ENCODE measurements at places on chromosomes 13 and 19. TPM values are rescaled to one million over a fixed set of nuclear protein-coding genes. Genes with fewer than 3 reads are reported as not detected.

GRCh38 chr13:96104516-96104915 lies 14.6 kb downstream of the HS6ST3 start:
- no peak for DNase-seq

- DNase-seq: no peak
Observed at GRCh38 chr19:2923510-2923909, 21.3 kb downstream of the ZNF77 start.

GRCh38 chr19:12647490-12648071 lies 19.0 kb downstream of the MAN2B1 start:
- DNase-seq: no peak

DNA sequence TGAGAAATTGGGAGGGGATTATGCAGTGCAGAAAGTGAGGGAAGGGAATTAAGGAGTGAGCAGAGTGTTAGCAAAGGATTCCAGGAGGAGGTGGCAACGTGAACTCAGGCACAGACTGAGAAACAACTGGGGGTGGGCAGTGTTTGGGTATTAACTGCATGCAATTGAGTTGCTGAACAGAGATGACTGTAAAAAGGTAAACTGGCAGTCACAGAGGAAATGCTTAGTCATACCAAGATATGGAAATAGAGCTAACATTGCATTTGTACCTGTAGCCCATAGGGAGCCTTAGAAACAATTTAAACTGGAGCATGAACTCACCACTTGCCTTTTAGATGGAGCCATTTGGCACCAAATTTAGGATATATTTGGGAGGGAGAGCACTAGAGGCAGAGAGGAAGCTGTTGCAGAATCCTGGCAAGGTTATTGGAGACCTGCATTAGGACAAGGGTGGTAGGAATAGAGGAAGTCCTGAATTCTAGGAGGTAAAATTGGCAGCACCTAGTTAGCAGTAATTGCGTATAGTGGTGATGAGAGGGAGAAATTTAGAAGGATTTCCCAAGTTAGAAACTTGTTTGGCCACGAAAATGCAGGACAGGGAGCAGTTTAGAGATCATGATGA lies 100.6 kb upstream of the FRY start:
- no peak for DNase-seq

DNA sequence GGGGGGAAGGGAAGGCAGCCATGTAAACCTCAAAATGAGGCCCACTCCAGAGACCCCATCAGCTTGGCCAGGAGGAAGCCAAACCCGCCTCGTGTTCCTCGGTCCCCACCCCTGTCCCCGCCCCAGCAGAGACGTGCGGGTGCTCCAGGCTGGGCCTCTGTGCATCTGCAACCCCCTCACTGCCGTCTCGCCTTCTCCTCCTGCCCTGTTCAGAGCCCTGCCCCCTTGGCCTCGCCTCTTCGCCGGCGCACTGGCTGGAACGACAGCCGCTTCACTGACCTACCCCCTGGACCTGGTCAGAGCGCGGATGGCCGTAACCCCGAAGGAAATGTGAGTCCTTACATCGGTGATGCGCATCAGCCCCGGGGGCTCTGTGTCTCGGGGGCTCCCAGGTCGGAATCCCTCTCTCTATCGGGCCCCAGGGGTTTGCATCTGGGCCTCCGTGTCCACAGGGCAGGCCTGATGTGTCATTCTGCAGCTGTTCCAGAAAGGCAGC lies 32.2 kb downstream of the TMEM161A start:
- no peak for DNase-seq

DNA sequence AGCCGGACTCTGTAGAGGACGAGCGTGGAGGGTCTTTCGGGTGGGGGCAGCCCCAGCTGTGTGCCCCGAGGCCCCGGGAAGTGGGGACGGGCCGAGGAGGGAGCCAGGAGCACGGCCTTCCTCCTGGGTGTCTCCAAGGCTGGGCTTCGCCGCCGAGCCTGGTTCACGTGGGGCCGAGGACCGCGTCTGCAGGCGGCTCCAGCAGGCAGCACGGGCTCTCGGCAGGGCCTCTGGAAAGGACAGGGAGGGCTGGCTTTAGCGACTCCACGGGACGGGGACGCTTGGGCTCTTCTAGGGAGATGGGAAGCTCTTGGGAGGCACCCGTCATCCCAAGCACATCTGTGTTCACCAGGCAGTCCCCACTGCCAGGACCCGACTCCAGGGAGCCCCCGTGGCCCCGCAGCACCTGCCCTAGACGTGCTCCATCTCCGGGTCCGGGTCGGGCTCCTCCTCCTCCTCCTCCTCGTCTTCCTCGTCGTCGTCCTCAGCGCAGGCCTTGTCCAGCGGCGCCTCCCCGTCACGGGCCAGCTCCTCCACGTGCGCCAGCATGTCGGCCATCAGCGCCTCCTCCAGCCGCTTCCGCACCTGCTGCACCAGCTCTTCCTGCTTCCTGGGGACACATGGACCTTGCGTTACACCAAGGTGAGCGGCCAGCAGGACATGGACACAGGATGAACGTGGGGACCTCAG lies 9.9 kb upstream of the MEX3D start:
- DNase-seq: no peak

- no peak for DNase-seq
Observed at GRCh38 chr19:2719920-2720776, 1.0 kb downstream of the DIRAS1 start.

- no peak for DNase-seq
Observed at GRCh38 chr19:55552206-55552605, 6.9 kb upstream of the SBK3 start.

DNA sequence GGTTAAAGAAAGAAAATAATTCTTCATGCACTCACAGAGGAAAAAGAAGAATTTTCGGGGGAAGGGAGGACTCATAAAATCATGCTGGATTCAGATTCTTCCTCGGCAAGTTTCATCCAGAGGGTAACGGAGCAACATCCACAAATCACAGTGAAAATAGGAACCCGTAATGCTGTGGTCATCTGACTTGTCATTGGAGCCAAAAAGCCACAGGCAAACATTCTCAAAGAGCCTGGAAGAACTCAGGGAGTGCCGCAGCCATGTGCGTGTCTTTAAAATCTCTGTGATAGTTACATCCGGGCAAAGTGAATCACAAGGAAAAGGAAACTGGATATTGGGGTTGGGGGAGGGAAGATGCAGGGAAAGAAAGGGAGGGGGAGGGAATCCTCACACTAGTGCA lies 33.0 kb upstream of the VSTM2B start:
- no peak for DNase-seq

GRCh38 chr13:69553976-69554375 lies 553.6 kb upstream of the ATXN8OS start:
- no peak for DNase-seq

DNA sequence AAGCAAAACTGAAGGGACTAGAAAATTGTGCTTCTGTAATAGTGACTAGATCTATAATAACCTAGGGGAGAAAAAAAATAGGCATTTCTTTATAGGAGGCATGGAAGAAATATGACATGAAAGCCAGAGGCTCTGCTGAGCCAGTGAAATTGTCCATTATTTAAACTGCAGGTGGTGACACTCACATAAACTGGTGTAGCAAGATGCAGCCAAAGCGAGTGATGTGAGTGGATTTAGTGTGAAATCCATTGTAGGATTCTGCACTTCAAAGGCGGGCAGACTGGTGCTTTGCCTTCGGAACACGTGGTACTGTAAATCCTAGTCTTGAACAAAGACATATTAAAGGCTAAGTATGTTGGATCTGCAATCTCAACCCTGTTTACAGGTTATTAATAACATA lies 361.9 kb downstream of the TBC1D4 start:
- DNase-seq: no peak

- no peak for DNase-seq
Observed at GRCh38 chr19:46609511-46610412, 8.6 kb downstream of the CALM3 start.

DNA sequence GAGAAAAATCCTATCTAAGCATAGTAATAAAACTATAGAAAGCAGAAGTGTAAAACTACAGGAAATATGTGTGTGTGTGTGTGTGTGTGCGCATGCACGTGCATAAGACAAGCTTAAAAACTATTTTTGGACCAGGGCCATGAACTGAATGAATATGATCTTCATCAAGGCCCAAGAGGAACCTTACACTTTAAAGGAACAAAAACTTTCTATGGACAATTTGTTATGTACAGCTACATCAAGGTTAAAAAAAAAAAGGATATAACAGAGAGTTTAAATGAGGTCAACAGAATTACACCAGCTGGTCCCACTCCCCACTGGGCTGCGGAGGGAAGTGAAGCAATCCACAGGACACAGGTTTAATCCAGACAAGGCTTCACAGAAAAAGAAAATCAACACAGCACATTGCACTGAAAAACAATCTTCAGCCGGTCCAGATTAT lies 151.1 kb downstream of the LHFPL6 start:
- no peak for DNase-seq

DNA sequence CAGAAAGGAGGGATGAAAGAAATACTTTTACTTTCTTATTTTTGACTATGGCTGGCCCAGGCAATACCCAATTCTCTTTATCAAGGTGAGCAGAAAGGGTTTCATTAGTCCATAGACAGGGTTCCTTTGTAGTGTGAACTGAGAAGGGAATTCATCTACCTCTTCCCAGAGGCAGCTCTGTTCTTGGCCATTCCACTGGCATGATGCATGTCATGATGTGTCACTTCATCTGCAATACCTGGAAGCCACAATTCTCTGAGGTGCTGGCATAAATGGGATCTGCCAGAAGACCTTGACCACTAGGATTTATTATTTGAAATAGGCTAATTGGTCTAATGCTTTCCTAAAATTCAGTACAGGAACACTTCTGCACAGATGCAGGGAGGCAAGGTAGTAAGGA lies 542.8 kb downstream of the RFC3 start:
- DNase-seq: no peak

The PTH2 gene
- total RNA-seq: not detected

The PDE4A gene
- 0.88 TPM for total RNA-seq

The SIGLEC8 gene
- not detected for total RNA-seq

The PODNL1 gene
- total RNA-seq: not detected

The ICAM5 gene
- total RNA-seq: not detected

The ZNF554 gene
- total RNA-seq: 7.8 TPM

All from naive thymus-derived CD8-positive, alpha-beta T cell (primary cell).